ENCODE measurements at places on chromosomes 12 and 14.
A peak's percentile ranks its signal among the peaks of the same experiment; 100 is the strongest.

DNA sequence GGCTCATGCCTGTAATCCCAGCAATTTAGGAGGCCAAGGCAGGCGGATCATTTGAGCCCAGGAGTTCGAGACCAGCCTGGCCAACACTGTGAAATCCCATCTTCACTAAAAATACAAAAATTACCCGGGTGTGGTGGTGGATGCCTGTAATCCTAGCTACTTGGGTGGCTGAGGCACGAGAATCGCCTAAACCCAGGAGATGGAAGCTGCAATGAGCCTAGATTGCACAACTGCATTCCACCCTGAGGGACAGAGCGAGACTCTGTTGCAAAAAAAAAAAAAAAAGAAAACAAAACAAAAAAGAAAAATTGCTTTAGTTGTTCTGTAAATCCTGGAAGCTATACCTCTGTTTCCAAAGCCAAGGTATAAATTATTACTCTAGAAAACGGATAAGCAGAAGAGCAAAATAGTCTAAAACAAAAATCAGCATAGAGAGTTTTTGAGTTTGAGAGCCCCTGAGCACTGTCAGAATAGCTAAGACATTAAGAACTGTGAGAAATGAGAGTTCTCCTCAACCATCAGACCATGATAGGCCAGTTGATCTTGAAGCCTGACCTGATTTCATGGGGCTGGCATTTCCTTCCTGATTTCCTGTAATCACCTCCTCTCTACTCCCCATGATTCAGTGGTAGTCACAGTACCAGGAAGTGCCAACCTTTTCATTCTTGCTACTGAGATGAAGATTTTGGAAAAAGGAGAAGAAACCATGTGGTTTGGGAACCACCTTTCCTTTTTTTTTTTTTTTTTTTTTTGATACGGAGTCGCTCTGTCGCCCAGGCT, 31.7 kb downstream of the ATP2A2 start:
- DNase-seq, result peak; percentile 76

- DNase-seq, result no peak
These were observed 40.3 kb upstream of the STXBP6 start for GRCh38 chr14:25090256-25090655.

- peak; percentile 56 for DNase-seq
These were observed 126.7 kb downstream of the PHETA1 start for GRCh38 chr12:111242184-111242583.

- DNase-seq, result peak; percentile 32
These were observed 318.4 kb downstream of the RAD51B start for GRCh38 chr14:68137704-68138619.

- DNase-seq, result no peak
These were observed 21.4 kb upstream of the TMTC2 start for GRCh38 chr12:82665142-82665923.

DNA sequence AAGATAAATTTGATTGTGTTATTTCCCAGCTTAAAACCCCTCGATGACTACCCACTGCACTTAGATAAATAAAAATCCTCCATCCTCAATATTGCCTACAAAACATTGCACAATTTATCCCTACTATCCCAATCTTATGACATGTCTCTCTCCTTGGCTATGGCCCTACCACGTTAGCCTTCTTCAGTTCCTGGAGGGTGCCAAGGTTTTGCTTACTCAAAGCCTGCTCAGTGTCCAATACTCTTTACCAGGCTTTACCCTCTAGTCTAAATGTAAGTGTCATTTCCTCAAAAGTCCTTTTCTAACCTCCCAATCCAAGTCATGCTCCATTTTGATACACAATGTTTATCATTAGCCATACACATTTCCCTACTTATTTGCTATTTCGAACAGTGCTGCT, 35.0 kb upstream of the PPM1A start:
- DNase-seq, result no peak

DNA sequence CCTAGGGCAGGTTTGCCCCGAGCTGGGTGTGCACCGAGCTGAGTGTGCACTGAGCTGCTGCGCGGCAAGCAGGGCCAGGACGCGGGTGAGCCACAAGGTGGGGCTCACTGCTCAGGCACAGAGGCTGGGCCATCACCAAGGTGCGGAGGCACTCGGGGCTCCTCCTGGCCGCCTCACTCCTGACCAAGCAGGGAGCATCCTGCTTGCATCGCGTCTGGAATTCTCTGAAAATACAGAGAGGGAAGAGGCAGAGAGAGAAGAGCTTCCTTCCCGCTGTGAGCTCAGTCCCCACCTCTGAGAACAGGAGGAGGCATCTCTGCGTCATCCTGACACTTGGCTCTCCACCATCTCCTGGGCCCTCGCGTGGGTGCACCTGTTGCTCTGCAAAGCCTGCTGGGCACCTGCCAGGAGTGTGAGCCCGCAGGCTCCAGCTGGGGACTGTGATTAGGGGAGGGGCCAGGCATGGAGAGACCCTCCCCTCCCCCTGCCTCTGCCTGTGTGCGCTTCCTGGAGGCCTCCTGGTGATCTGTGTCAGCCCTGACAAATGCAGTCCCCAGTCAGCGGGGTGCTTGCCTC, 116.3 kb downstream of the GLT1D1 start:
- DNase-seq, result no peak

DNA sequence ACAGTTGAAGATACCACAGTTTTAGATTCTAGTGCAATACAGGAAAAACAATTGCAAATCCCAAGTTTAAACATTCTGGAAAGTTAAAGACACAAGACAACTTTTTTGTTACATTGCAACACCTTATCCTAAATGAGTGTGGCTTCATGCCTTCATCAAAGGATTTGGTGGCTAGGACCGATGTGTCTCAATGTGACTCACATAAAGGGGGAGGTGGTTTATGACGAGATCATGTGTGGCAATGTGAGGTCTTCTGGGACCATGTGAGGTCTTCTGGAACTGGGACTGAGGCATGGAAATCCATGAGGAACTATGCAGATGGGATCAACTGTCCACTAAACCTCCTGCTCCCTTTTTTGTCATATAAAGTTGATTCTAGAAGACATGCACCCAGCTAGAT, 166.2 kb downstream of the PAX9 start:
- DNase-seq, result no peak

- DNase-seq, result no peak
These were observed 59.5 kb downstream of the BCAT1 start for GRCh38 chr12:24889411-24889810.

GRCh38 chr12:5984873-5985272, 39.8 kb upstream of the ANO2 start:
- no peak for DNase-seq

- no peak for DNase-seq
These were observed 190.8 kb downstream of the SLC41A2 start for GRCh38 chr12:104767261-104767660.

GRCh38 chr12:11509326-11509725, 114.0 kb upstream of the PRB2 start:
- DNase-seq, result no peak

DNA sequence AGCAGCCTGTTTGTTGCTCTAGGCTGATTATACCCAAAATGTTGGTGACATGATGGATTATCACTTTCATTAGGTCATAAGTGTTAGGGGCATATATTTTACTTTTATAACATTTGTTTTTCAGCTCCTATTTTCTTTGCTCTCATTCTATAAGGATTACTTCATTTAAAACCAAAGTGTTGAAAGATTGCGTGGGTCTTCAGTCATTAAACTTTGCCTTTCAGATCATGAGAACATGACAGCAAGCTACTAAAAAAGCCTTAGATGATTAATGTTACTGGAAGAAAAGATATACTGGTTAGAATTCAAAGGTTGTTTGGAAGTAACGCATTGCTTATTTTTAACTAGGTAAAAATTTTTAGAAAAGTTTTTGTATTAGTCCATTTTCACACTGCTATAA, 156.8 kb downstream of the ERC1 start:
- peak; percentile 44 for DNase-seq

- DNase-seq, result no peak
These were observed 174.9 kb upstream of the FAR2 start for GRCh38 chr12:28974166-28974565.

- no peak for DNase-seq
These were observed 927.5 kb downstream of the SLC6A15 start for GRCh38 chr12:83985084-83985483.

DNA sequence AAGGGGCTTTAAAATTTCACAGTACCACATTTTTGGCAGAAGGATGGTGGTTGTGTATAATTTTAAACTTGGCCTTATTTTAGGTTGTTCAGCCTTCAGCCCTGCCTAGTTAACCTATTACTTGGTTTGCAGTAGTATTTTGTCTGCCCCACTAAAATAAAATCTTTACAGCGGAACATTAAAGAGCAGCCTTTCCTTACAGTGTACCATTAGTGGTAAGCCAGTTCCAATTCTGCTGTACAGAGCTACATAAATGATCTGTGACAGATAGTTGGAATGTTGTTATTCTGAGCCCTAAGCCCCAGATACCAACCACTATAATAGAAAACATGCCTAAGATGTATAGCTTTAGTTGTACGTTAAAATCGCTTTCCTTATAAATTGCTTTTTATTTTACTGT, 56.2 kb downstream of the SLC38A6 start:
- DNase-seq, result no peak

DNA sequence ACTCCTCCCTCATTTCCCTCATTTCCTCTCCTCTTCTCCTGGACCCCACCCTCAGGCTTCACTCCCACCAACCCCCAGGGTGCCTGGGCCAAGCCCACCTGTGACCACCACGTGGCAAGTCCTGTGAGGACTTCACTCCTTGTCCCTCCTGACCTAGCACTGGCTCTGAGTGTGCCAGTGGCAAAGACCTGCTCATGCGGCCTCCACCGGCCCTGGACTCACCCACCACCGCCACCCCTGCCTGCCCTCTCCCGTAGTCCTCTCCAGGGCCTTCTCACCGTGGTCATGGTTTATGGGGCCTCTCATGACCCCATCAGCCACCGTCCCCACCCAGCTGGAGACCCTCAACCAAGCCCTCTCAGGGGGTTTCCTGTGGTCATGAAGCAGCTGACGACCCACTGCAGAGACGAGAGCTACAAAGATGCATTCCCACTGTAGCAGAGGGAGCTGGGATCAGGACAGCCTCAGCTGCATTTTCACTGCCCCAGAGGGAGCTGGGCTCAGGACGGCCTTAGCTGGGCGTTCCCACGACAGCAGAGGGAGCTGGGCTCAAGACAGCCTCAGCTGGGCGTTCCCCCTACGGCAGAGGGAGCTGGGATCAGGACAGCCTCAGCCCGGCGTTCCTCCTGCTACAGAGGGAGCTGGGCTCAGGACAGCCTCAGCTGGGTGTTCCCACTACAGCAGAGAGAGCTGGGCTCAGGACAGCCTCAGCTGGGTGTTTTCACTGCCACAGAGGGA, 3.2 kb upstream of the C14orf180 start:
- no peak for DNase-seq

DNA sequence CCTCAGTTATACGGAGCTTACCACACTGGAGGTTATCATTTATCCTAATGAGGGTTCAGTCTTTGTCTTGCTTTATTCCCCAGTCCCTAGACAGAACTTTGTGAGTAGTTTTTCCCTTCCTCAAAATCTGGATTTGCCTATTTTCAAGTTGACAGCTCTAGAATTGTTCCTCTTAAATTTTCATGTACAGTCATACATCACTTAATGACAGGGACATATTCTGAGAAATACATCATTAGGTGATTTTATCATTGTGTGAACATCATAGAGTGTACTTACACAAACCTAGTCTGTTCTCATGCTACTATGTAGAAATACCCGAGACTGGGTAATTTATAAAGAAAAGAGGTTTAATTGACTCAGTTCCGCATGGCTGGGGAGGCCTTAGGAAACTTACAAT, 3.1 kb downstream of the PRKAB1 start:
- no peak for DNase-seq

DNA sequence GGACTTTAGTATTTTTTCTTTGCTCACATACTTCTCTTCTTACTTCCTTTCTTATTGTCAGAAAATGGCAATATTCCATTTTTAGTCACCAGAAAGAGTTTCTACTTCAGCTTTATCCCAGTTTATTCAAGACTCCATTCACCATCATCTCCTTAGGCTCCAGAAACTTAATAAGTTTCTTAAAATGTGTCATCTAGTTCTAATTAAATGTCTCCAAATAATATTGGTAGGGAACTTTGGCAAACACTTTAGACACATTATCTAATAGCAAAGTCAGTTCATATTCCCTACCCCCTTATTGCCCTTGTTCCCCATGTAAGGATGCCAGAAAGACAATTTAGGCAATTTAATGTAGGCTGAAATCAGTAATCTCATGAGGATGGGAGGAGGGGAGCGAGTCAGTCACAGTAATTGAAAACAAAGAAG, 15.1 kb downstream of the EPYC start:
- no peak for DNase-seq
